ENCODE measurements at places on chromosomes 1 and 21.
A peak's percentile ranks its signal among the peaks of the same experiment; 100 is the strongest.

DNA sequence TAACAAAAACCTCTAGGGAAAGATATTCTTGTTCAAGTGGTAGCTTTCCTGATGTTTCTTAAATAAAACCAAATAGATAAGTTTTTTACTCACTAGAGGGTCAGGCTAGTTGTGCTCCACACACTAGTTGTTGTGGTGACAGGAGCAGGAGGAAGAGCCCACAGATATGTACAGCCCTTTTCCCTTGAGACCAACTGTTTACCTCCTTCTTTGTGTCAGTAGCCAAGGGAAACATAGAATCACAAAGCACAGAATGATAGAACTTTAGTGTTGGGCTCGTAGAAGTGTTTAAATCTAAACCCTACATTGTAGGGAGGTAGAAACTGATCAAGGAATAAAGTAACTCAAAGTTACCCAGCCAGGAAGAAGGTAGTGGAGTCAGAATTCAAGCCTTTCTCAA is 309.0 kb downstream of the CTH start:
- no peak for DNase-seq

- no peak for DNase-seq
Observed at GRCh38 chr1:61956784-61957183, 214.5 kb downstream of the PATJ start.

DNA sequence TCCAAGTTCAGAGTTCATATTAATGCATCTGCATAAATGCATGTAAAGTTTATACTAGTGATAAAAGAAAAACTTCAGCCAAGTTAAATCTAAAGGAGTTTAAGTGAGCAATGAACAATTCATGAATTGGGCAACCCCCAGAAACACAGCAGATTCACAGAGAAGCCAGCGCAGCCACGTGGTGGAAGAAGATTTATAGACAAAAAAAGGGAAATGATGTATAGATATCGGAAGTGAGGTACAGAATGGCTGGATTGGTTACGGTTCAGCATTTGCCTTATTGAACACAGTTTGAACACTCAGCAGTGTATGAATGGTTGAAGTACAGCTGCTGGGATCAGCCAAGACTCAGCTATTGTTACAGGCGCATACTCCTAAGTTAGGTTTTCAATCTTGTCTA is 5.7 kb downstream of the AK5 start:
- no peak for DNase-seq

DNA sequence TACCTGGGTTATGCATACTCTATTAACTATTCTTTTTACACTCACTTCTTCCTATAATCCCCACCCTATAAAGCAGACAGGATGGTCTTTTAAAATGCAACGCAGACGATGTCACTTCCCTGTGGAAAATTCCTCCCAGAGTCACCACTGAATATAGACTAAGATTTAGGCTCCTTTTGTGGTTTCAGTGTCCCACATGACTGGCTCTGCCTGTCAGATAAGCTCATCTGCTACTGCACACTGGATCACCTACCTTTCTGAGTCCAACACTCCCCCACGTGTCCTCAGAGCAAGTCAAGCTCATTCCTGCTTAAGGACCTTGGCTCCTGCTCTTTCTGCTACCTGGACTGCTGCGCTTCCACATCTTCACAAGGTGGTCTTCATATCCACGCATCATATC is 73.0 kb upstream of the SIPA1L2 start:
- DNase-seq = no peak

- DNase-seq = no peak
Observed at GRCh38 chr1:3651026-3651929, 1.0 kb upstream of the TP73 start.

GRCh38 chr21:35559829-35560225 is 500.5 kb downstream of the SETD4 start:
- DNase-seq = no peak

DNA sequence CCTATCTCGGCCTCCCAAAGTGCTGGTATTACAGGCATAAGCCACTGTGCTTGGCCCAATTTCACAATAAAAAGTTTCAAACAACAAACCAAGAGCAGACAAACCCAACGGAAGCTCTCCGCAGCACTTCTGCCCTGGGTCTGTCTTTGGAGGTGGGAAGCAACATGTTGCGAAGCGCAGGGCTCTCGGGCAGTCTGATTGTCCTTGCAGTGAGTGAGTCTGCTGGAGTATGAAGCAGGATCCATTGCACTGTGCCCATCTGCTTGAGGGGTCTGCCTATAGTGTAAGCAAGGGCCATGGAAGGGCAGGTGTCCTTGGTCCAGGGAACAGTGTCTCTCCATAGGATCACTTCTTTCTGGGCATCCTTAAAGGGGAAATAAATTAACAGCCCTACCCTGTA is 14.6 kb upstream of the PARP1 start:
- no peak for DNase-seq

DNA sequence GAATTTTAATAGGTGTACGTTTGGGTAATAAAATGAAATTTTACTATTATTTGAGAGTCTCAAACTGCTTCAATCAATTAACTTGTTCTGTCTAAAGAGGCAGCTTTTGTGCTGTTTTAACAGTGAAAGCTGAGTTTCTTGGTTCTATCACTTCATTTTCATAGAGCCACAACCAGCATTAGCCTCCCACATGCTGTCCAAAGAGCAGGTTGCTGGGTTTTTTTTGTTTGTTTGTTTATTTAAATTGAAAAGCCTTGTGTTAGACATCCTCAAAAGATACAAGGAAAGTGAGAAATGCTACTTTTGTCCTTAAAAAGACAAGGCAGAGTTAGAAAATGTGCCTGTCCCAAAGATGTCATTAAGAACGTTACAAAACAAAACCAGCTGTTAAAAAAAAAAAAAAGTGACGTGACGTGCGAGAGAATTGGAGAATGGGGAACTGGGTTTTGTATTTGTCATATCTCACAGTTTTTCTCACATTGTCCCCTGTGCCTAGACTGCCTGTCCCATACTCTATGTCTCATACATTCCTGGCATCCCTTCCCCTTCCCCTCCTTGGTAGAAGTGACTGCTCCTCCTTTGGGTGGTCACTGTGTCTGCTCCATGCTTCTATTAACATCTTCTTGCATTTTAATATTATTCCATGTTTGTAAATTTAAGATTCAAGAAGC is 63.1 kb upstream of the CD34 start:
- DNase-seq = peak; percentile 68

GRCh38 chr1:2020310-2020655 is 1.1 kb downstream of the GABRD start:
- no peak for DNase-seq

- no peak for DNase-seq
Observed at GRCh38 chr1:215166886-215167285, 84.3 kb downstream of the KCNK2 start.

GRCh38 chr1:246875041-246876026 is 56.4 kb downstream of the AHCTF1 start:
- no peak for DNase-seq

DNA sequence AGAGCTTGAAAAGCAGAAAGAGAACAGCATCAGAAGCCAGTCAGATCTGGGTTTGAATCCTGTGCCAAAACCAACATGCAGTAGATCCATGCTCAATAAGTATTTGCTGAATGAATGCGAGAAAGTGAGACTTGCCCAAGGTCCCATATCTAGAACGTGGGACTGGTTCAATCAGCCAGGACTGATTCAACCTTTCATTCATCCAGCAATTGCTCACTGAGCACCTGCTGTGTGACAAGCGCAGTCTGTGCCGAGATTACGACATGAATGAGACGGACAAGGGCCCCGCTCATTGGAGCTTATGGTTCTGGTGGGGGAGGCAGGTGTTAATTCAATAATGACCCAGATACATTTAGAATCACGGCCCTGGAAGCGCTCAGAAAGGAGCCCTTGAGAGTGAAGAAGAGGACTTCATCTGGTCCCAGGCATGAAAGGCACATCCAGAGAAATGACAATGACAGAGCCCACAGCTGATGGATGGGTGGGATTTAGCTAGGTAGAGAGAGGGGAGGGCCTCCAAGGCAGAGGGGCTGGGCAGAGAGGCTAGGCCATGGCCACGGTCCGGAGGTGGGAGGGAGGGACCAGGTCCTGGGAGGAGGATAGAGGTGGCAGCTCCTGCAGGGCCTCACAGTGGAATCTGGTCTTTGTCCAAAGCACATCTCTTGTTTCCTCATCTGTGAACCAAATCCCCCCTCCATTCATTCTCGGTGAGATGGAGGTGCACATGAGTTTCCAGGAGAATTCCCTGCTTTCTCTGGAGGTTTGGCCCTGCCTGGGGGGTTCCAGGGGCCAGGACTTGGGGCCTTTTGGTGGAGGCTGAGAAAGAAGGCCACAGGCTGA is 4.2 kb upstream of the FAM131C start:
- no peak for DNase-seq

DNA sequence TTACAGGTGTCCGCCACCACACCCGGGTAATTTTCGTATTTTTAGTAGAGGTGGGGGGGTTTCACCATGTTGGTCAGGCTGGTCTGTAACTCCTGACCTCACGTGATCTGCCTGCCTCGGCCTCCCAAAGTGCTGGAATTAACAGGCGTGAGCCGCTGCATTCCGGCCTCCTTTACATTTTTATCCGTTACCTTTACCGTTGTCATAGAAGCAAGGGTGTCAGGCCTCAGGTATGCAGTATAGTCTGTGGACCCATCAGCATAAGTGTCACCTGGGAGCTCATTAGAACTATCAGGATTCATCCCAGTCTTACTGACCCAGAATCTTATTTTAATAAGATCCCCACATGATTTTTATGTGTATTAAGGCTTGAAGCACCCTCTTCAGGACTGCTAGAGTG is 5.4 kb downstream of the CDC42 start:
- DNase-seq = no peak

DNA sequence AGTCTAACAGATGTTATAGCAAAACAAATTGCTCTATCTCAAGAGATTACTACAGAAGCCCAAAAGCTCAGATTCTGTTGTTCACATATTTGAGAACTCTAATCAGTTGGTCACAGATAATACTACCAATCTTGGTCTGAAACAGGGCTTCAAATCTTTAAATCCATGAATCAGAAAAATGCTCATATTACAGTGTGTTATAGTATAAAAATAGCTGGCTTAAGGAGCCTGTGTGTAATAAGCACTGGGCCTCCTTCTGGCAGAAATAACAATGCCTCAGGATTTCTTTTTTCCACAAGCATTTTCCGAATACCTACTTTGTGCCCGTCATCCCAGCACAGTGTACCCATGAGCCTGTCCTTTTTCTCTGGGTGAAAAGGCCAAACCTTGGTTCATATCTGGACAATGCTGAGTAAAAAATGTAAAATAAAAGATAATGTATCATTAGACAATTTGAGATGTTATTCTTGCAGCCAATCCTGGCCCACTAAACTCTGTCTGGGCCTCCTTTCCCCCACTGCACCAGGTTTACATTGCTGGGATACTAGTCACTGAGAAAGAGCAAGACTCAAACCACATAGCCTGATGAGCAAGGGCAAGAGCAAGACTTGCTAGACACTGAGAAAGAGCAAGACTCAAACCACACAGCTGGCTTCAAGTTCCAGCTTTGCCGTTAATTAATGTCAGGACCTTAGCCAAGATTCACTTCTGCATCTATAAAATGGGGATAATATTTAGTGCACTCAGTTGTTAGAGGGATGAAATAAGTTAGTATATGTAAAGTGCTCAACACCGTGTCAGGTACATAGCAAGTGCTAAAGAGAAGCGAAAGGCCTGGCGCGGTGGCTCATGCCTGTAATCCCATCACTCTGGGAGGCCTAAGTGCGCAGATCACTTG is 17.0 kb upstream of the ADAR start:
- no peak for DNase-seq

- DNase-seq = no peak
Observed at GRCh38 chr1:19747761-19748160, 52.0 kb downstream of the TMCO4 start.

- DNase-seq = no peak
Observed at GRCh38 chr1:42524330-42524729, 61.2 kb downstream of the CCDC30 start.

- peak; percentile 80 for DNase-seq
Observed at GRCh38 chr1:228212966-228213844, 5.4 kb downstream of the OBSCN start.

DNA sequence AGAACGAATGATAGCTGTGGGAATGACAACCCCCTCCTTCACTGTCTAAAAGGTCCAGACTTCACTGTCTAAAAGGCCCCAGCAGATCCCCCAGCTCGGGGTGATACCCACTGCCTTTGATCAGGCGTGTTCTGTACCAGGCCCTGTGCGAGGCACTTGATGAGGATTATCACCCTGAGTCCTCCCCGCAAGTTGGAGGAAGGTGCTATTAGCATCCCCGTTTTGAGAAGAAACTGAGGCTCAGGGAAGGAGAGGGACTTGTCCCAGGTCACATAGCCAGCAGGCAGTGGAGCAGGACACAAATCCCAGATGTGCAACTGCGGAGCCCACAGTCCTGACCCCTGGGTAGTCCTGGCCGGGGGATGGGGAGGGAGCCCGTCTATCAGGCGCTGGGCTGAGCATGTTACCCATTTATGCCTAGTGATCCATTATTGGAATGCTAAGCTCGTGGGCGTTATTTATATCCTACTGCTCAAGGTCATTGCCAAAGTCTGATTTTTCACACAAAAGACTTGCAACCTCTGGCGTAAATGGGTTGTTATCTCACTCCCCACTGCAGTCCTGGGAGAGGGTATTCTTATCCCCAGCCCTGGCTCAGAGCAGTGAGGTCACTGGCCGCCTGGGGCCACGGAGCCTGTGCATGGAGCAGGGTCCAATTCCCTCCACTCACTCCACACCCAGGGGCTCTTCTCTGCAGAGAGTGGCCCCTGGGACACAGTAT is 722.2 kb downstream of the MATN1 start:
- DNase-seq = no peak

DNA sequence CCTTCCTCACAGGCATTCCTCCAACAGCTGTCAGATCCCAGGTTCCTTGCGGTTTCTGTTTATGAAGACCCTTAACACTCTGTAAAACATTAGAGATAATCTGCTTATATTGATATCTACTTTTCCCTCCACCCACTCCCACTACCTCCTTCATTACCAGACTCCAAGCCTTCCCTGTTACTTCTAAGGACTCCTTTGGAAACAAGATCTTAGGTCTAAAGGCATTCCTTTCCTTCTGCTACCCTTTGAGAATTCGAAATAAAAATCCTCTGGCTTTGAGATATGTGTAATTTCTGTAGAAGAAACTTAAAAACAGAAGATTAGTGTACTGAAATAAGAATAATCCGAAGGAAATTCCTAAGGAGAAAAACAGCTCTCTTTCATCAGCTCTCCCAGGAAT is 23.7 kb upstream of the LYPLAL1 start:
- no peak for DNase-seq
